ENCODE measurements at places on chromosomes 7 and 10.

- DNase-seq, result no peak
These were observed 265.2 kb downstream of the PCLO start for GRCh38 chr7:82897500-82897899.

- DNase-seq, result no peak
These were observed 199.8 kb downstream of the ZNF365 start for GRCh38 chr10:62573929-62574328.

GRCh38 chr7:70237831-70238575 lies 639.7 kb downstream of the AUTS2 start:
- DNase-seq, result no peak

GRCh38 chr7:13851736-13852135 lies 137.7 kb downstream of the ETV1 start:
- no peak for DNase-seq

- DNase-seq, result no peak
These were observed 219.2 kb upstream of the C7orf33 start for GRCh38 chr7:148371280-148371937.

DNA sequence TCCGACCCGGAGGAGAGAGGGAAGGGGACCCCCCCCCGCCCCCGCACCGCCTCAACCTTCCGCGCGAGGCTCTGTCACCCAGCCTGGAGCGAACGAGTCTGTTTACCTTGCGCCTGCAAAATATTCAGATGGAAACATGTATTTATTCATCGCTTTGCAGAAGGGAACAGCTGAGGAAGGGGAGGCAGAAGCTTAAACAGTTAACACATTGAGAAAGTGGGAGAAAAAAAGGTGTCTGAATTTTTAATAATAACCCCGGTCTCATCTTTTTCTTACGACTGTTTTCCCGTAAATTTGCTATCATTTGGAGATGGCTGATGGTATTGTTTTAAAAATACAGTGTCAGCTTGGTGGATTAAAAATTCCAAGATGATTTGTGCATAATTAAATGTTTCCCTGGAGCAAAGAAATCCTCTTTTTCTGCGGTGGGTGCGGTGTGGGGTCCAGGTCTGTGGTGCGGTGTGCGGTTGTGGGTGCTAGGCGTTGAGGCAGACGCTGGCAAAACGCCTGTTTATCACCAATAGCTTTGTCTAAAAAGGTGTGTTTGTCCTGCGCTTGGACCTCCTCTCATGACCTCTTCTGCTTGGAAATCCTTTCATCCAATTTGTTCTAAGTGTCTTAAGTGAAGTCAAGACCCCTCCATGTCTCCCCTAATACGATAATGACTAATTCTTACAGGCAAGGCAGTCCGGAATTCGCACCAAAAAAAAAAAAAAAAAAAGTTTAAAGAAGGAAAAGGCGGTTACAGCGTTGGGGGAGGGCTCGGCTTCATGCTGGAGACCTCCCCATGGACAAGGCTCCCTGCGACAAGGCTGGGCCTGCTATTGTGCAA lies 1.6 kb downstream of the UNCX start:
- DNase-seq, result no peak

DNA sequence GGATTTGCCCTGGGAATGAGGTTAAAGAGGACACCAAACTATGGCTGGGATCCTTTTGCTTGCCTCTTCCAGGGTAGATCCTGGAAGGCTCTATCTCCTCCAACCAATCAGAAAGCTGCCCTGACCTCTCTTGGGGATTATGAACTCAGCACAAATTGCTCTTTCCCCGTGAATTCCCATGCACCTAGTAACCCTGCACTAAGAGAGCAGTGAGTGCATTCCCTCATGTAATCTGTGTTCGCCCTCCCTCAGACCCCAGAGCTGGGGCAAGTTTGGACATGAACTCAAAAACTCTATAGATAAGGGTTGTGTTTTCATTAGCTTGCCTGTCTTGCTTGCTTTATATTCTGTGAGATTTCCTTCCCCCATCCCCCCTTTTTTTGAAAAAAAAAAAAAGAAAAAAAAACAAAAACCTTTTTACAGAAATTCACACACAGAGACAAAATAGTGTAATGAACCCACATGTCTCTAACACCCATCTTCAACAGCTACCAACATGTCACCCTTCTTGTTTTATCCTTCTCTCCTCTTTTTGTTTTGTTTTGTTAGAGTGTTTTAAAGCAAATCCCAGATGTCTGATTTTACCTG lies 225.5 kb upstream of the TCF7L2 start:
- DNase-seq, result no peak

DNA sequence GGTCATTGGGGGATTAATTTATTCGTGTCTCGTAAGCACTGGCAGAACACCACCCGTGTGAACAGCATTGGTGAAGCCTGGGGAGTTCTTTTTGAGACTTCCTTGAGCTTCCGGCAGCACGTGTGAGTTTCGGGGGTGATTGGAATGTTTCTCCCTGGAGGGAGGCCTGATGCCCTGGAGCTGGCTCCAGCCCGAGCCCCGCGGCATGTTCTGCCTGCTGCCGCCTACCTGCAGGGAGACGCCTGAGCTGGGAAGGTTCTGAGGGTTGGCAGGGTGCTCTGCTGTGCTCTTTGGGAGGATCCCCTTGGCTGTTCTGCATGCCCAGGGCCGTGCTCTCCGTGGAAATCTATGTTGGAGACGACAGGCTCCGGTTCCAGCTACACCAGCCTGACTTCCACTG lies 159.3 kb downstream of the MGMT start:
- DNase-seq, result no peak

- DNase-seq, result no peak
These were observed 212.3 kb downstream of the COBL start for GRCh38 chr7:51104278-51104677.

- DNase-seq, result no peak
These were observed 184.7 kb downstream of the FRMD4A start for GRCh38 chr10:14146025-14146424.

- peak; percentile 71 for DNase-seq
These were observed 36.6 kb upstream of the TNPO3 start for GRCh38 chr7:129091484-129092002.

Measured in heart right ventricle (tissue), 16 donors.